ENCODE measurements at places on chromosomes 11 and 22.

DNA sequence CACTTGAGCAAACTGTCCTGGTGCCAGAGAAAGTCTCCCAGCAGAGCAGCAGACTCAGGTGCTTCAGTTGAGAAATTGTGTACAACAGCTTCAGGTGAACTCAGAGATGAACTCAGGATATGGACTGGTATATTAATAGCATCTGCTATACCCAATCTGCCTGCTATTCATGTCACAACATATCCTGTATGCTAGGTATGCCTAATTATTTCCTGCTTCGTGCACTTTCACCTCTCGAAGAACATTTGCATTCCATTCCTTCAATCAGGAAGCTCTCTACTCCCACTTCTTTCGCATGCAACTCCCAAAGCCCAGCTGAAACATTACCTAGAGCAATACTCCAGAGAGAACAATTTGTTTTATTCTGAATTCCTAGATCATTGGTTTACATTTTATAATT lies 207.7 kb downstream of the KCNA4 start:
- DNase-seq, result no peak

GRCh38 chr11:102108734-102109440 lies 1.4 kb upstream of the YAP1 start:
- no peak for DNase-seq

- DNase-seq, result no peak
These were observed 19.9 kb downstream of the INCENP start for GRCh38 chr11:62143727-62144126.

DNA sequence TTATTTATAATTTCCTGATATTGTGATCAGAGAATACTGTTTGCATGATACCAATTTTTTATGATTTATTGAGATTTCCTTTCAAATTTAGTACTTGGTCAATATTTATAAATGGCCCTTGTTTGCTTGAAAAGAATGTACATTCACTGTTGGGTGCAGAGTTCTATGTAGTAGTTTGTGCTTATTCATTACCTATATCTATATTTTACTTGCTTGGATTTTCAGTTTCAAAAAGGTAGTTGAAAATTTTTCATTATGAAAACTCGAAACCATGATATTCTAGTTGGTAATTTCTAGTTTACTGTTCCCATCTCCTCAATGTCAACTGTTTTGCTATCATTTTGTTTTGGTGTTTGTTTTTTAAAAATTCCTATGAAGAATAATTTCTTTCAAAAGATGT lies 155.7 kb downstream of the AASDHPPT start:
- no peak for DNase-seq

DNA sequence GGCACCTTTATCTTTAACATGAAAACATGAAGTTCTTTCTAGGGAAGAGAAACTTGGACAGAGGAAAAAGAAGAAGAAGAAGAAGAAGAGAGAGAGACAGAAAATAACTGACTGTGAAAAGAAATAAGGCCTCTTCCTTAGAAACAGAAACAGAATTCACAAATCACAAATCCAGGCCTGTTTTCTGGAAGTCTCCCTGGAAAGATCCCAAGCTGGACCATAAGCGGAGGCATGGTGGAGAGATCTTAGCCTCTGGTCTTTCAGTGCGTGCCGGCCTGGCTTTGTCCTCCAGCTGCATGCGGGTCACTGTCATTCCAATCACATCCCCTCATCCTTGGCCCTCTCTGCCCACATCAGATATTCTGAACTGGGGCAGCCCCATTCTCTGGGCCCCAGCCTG lies 6.9 kb downstream of the FXYD6 start:
- no peak for DNase-seq

DNA sequence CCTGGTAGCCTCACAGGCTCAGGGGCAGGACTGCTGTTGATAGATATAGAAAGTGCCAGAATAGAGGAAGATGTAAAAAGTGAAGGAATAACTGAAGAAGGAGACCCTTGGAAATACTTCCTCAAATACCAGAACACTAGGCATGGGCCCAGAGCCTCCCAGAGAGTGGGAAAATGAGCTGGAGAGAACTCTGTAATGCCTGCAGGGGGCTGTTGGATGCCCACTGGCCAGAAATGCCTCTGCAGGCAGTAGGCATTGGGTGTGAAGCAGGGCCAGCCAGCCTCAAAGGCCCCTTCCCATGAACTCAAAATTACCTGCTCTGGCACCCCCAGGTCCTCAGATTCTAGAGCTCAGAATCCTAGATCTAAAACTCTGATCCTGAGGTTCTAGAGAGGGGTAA lies 15.1 kb downstream of the P2RY2 start:
- no peak for DNase-seq

GRCh38 chr11:83007909-83008580 lies 63.7 kb downstream of the RAB30 start:
- no peak for DNase-seq

GRCh38 chr11:122695076-122695615 lies 39.6 kb downstream of the UBASH3B start:
- no peak for DNase-seq

GRCh38 chr11:64181506-64182411 lies 4.2 kb upstream of the STIP1 start:
- peak; percentile 86 for DNase-seq
